H1 (cell line): ENCODE measurements at places on chromosomes 7 and 10. TPM values are rescaled to one million over a fixed set of nuclear protein-coding genes. Genes with fewer than 3 reads are reported as not detected.

ARHGAP22 gene
- total RNA-seq = 11.2 and 12.9 TPM in 2 replicates

LDB3 gene
- total RNA-seq = 0.40 and 0.43 TPM in 2 replicates

SOSTDC1 gene
- 0.35 and 0.55 TPM in 2 replicates for total RNA-seq

LRRC18 gene
- not detected in 2 replicates for total RNA-seq

ANKRD7 gene
- not detected in 2 replicates for total RNA-seq

CRPPA gene
- 0.39 and 0.71 TPM in 2 replicates for total RNA-seq

CPA1 gene
- not detected in 2 replicates for total RNA-seq

CNPY4 gene
- total RNA-seq = 15.3 and 15.9 TPM in 2 replicates

FOXK1 gene
- total RNA-seq = 8.5 and 8.6 TPM in 2 replicates

CREB5 gene
- 2.6 and 2.7 TPM in 2 replicates for total RNA-seq

GSAP gene
- 0.93 and 0.94 TPM in 2 replicates for total RNA-seq

PIP gene
- total RNA-seq = not detected in 2 replicates

EGR2 gene
- 2.1 and 3.0 TPM in 2 replicates for total RNA-seq

IDI2 gene
- not detected in 2 replicates for total RNA-seq

GJC3 gene
- 2.5 and 3.0 TPM in 2 replicates for total RNA-seq

ETV1 gene
- 87.5 and 91.2 TPM in 2 replicates for total RNA-seq

BLNK gene
- not detected in 2 replicates for total RNA-seq

CALCR gene
- 3.0 and 3.6 TPM in 2 replicates for total RNA-seq

VSTM4 gene
- 0.69 and 0.73 TPM in 2 replicates for total RNA-seq

GCC1 gene
- 14.7 and 15.0 TPM in 2 replicates for total RNA-seq

ZNF736 gene
- total RNA-seq = not detected in 2 replicates

PTPRZ1 gene
- total RNA-seq = 123 and 135 TPM in 2 replicates

SAMD9 gene
- total RNA-seq = 0.04 TPM in 1 of 2 replicates, not detected in the other

UPK3BL2 gene
- 12.4 and 12.5 TPM in 2 replicates for total RNA-seq

BTAF1 gene
- 39.1 TPM in 2 replicates for total RNA-seq

PTN gene
- 27.8 and 28.6 TPM in 2 replicates for total RNA-seq

PRF1 gene
- total RNA-seq = not detected in 2 replicates

GSTO2 gene
- 12.7 and 13.1 TPM in 2 replicates for total RNA-seq

ZNF12 gene
- total RNA-seq = 16.2 and 16.8 TPM in 2 replicates

BAMBI gene
- total RNA-seq = 26.4 and 28.4 TPM in 2 replicates

CTNNA3 gene
- total RNA-seq = 1.5 TPM in 2 replicates

HDAC9 gene
- total RNA-seq = 9.4 and 13.1 TPM in 2 replicates

TRIM8 gene
- total RNA-seq = 35.4 and 38.8 TPM in 2 replicates

KCND2 gene
- 7.3 and 7.7 TPM in 2 replicates for total RNA-seq

SFRP4 gene
- total RNA-seq = not detected in 2 replicates

PDSS1 gene
- total RNA-seq = 18.2 and 21.3 TPM in 2 replicates

PLCE1 gene
- total RNA-seq = 0.06 and 0.10 TPM in 2 replicates

ZFAND2A gene
- total RNA-seq = 15.5 and 16.6 TPM in 2 replicates

COL28A1 gene
- 0.22 and 0.44 TPM in 2 replicates for total RNA-seq

ATRNL1 gene
- total RNA-seq = 17.6 and 18.4 TPM in 2 replicates

CACNA2D1 gene
- 25.0 and 27.3 TPM in 2 replicates for total RNA-seq

PTF1A gene
- total RNA-seq = not detected in 2 replicates

CTBP2 gene
- total RNA-seq = 218 and 221 TPM in 2 replicates

CUZD1 gene
- total RNA-seq = 11.9 and 13.0 TPM in 2 replicates

ZNF487 gene
- total RNA-seq = 1.9 TPM in 2 replicates

CPXM2 gene
- total RNA-seq = 2.5 and 2.9 TPM in 2 replicates

SORCS1 gene
- 4.6 and 4.9 TPM in 2 replicates for total RNA-seq

CRTAC1 gene
- total RNA-seq = 0.91 and 1.1 TPM in 2 replicates

TMEM178B gene
- 15.8 and 18.1 TPM in 2 replicates for total RNA-seq

MYH16 gene
- total RNA-seq = not detected in 2 replicates

CPVL gene
- total RNA-seq = 39.5 and 40.0 TPM in 2 replicates

CCDC172 gene
- total RNA-seq = 1.7 and 3.6 TPM in 2 replicates

LEP gene
- total RNA-seq = not detected in 2 replicates
